ENCODE measurements at places on chromosomes 3 and 15.

DNA sequence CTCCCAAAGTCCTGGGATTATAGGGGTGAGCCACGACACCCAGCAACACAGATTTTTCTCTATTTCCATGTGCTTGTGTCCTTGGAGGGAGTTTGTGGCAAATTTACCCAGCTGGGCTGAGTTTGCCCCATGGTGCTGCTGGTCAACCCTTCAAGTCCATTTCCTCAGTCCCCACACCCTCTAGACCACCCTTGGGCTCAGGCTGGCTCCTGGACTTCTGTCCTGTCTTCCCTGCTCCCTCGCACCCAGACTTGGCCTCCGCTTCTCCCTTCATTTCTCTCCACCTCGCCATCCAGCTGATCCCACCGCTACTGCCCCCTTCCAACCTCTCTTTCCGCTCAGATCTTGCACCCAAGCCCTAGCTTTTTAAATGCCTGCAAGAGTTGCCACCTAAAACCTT lies 7.3 kb upstream of the RHOV start:
- no peak for DNase-seq

DNA sequence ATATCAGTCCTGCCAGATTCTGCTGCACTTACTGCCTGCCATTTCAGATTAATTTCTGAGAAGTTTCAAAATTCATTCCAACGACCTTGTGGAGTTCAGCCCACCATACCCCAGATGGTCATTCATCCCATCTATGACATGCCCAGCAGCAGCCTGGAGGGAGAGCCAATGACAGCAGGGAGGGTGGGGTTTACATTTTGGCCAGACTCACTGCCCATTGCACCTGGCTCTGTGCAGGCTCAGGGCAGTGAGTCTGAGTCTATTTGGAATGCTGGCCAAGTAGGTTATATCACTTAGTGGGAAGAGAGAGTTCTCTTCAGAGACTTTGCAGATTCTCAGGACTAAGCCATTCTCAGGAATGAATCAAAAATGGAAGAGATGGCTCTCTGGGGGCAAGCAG lies 21.5 kb downstream of the SRPRB start:
- no peak for DNase-seq

DNA sequence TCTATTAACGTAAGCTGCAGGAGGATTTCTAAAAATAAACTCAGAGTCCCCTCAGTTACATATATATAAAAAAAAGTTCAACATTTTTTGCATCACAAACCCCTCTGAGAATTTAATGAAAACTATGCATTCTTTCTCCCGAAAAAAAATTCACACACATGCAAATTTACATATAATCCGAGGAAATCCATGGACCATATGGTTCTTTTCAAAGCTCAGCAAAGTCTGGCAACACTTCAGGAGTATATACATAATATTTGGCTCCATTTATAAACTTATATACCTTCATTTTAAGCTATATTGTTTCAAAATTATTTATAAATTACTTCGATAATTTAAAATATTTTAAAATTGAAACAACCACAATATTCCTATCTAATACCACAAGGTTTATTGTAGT lies 140.7 kb upstream of the PLXND1 start:
- no peak for DNase-seq

GRCh38 chr3:36197151-36197550 lies 183.2 kb upstream of the STAC start:
- no peak for DNase-seq

DNA sequence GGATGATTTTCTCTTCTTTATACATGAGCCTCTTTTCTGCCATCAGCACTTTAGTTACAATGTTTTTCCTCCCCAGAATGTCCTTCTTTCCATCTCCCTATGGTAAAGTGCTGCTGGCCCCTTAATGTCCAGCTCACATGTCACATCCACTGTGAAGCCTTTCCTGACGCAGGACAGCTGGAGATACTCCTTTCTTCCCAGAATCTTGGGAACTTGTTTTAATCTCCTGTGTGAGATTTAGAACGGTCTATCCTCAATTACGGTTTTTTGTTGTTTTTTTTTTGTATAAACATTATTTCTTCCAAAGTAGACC lies 147.7 kb upstream of the TSC22D2 start:
- no peak for DNase-seq

DNA sequence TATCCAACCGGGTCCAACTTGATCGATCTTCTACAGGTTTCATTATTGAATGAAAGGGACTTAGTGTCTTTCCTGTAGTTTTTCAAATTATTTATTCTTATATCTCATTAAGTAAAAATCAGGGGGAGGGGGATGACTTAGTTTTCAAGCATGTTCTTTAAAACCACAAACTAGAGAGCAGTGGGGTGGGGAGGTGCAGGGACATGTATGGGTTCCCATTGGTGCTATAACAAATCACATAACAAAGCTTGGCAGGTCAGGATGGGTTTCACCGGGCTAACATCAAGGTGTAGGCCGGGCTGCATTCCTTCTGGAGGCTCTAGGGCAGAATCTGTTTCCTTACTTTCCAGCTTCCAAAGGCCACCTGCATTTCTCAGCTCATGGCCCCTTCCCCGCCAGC lies 32.7 kb downstream of the CCNL1 start:
- DNase-seq = no peak

DNA sequence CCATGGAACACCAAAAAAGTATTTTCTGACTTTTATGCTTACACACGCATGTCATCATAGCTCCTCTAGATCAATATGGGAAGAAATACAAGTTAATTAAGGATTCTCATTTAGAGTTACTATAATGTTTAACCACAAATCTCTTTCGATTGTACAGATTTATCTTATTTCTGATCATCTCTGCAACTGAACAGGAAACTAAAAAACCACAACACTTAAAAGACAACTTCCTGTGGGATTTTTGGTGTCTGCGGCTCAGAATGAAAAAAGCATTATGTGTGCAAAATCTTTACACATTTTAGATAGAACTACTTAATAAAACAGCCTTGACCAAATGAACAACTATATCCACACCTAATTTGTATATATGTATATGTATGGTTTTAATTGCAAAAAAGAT lies 3.0 kb upstream of the TJP1 start:
- no peak for DNase-seq

DNA sequence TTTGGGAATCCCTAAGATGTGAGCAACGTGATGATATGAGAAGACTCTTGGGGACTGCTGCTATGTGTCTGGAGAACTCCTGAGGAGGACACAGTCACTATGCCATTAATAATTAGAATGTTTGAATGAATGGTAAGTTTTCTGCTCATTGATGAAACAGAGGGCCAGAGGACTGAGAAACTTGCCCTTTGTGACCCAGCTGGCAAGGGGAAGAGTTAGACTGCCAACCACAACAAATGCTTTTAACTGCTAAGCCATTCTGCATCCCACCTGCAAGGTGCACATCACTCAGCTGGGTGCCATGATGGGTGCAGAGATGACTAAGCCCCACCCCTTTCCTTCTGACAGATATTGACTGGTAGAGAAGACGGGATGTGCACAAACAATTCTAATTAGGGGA lies 249.6 kb downstream of the THRB start:
- no peak for DNase-seq

GRCh38 chr15:92629975-92630626 lies 25.5 kb downstream of the FAM174B start:
- DNase-seq = no peak

- DNase-seq = no peak
These were observed 75.0 kb downstream of the TRIM69 start for GRCh38 chr15:44811337-44811736.

DNA sequence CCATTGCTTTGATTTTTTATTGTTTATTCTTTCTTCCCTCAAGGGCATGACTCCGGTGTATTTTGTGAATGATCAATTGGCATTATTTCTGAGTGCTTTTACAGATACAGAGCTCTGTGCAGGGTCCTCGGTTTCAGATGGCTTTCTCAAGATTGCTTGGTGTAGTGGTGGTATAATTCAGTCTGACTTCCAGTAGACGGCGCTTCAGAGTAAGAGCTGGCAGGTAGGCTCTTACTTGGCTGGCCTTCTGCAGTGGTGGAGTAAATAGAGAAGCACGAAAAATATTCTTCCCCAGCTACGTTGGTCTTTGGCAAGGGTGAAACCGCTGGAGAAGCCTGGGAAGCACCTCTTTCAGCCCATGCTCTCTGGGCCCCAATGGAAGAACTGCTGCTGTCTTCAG lies 723.0 kb upstream of the BCHE start:
- no peak for DNase-seq

GRCh38 chr3:168341192-168341815 lies 245.6 kb upstream of the GOLIM4 start:
- no peak for DNase-seq

DNA sequence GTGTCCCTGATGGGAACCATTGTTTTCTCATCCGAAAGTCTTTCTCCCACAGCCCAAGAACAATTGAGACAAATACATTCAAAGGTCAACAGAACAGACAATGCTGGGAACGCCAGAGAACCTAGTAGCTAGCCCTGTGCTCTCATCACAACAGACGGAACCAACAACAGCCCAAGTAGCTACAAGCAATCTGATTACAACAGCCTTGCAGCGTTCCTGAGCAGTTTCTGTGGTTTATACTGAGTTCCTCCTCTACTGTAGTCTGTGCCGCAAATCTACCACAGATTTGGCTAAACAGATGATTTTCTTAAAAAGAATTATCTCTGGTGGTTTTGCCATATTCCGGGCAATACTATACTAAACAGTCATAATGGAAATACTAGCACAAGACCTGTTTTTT lies 435.6 kb downstream of the MECOM start:
- DNase-seq = no peak

GRCh38 chr3:65655061-65655460 lies 383.7 kb downstream of the MAGI1 start:
- no peak for DNase-seq

- no peak for DNase-seq
These were observed 45.0 kb downstream of the SLC12A6 start for GRCh38 chr15:34292621-34293020.

DNA sequence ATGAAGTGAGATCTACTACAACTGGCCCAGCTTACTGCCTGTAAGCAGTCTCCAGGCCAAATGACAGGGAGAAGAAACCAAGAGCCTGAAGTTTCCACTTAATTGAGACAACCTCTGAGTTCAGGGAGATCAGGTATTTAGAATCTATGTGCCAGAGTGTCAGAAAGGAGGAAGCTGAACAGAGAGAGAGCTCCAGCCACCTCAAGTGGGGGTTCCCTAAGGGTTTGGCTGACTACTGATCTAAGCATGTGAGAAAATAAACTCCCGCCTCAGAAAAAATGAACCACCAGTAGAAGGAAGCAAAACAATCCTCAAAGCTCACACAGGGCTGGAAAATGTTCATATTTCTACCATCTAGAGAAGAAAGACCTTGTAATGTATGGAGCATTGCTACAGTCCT lies 25.0 kb downstream of the ADAM10 start:
- no peak for DNase-seq

- DNase-seq = no peak
These were observed 23.6 kb downstream of the TIMP4 start for GRCh38 chr3:12135029-12135657.

Data from NCI-H1048 (cell line).